Left colon (tissue), 2 donors: ENCODE measurements at places on chromosomes 11 and 22. TPM values are rescaled to one million over a fixed set of nuclear protein-coding genes. Genes with fewer than 3 reads are reported as not detected.

SPTBN2 gene
- total RNA-seq, result 7.3 TPM

THY1 gene
- total RNA-seq, result 1.8 TPM

OR5D18 gene
- not detected for total RNA-seq

APOBEC3H gene
- total RNA-seq, result not detected

MS4A12 gene
- 591 TPM for total RNA-seq

FAT3 gene
- total RNA-seq, result 0.73 TPM

RAB39A gene
- 0.31 TPM for total RNA-seq

UBE4A gene
- total RNA-seq, result 40.3 TPM

PLAAT4 gene
- total RNA-seq, result 51.4 TPM

NAALADL1 gene
- total RNA-seq, result 7.8 TPM

FOLR1 gene
- not detected for total RNA-seq

XKR3 gene
- total RNA-seq, result not detected

DMC1 gene
- total RNA-seq, result 1.2 TPM

ST14 gene
- total RNA-seq, result 535 TPM

OR52I1 gene
- total RNA-seq, result not detected

ASCC2 gene
- total RNA-seq, result 63.0 TPM

OR5J2 gene
- total RNA-seq, result not detected

APOBEC3C gene
- 37.7 TPM for total RNA-seq

SAC3D1 gene
- 11.6 TPM for total RNA-seq

ROBO3 gene
- 9.2 TPM for total RNA-seq

CCDC116 gene
- 0.53 TPM for total RNA-seq

MS4A14 gene
- total RNA-seq, result 0.40 TPM

OR8D1 gene
- total RNA-seq, result not detected

GRM5 gene
- total RNA-seq, result not detected

HTR3B gene
- total RNA-seq, result not detected

ALKBH8 gene
- total RNA-seq, result 4.7 TPM

TEAD1 gene
- 51.3 TPM for total RNA-seq

PARVG gene
- total RNA-seq, result 3.6 TPM

PLAAT2 gene
- total RNA-seq, result 3.8 TPM

SLC17A6 gene
- total RNA-seq, result not detected

CENATAC gene
- 28.5 TPM for total RNA-seq
